HCT116 (cell line): ENCODE measurements at places on chromosomes 5 and 9.

- DNase-seq, result no peak
Observed at GRCh38 chr9:27394826-27395201, 97.9 kb upstream of the EQTN start.

DNA sequence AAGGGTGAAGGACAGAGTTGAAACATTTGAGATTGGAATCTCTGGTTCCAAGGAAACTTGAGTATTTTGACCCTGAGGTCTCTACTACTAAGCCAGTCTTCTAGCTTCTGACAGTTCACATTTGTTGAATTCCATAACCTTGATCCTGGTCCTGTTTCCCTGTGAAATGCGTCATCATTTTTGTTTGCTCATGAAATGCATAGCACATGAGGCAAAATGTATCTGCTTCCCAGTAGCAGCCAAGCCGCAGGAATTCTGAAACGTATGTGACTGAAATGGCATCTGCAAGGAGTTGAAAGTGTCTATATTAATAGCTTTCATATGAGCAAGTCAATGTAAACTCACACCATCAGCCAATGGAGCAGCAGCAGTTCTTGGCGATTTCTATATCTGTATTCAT, 307.9 kb downstream of the CSNK1G3 start:
- no peak for DNase-seq

DNA sequence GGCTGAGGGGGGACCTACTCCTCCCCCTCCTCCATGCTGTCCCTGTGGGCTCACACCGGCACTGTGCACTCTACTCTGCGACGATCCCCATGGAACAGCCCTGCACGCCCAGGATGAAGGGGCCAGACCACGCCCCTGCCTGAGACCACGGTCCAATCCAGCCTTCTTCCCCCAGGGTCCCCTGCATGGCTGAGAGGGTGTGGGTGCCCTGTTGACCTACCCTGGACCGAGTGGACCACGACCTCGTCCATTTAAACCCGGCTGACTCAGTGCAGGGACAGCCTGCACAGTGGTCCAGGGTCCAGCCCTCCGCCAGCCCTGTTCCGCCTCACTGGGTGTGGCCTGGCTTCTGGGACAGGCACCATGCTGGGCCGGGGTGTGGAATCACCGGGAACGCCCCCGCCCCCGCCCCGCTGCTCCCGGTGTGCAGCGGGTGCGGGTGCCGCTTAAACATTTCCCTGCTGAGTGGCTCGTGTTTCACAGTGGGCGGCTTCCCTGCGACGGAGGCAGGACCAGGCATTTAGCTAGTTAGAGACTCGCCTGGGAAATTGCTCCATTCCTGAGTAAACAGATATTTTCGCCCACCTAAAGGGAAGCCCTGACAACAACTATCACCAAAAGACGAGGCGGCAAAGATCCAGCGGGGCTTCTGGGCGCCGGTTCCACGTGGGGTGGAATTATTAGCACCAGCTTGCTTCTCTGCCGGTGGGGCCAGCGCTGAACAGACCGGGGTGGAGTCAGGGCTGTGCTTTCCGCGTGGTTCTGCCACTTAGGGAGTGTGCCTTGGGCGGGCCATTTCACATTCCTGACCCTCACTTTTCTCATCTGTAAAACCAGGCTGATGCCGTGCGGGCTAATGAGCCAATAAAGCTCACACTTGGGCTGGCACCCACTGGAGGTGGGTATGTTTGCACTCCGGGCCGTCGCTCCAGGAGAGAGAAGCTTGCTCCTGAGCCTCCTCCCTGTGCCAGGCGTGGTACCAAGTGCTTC, 22.6 kb downstream of the DBH start:
- DNase-seq, result peak; percentile 15

- no peak for DNase-seq
Observed at GRCh38 chr9:119998614-119999013, 581.4 kb downstream of the CDK5RAP2 start.
